ENCODE measurements at places on chromosomes 13 and 19.

- DNase-seq, result peak; percentile 83
Observed at GRCh38 chr19:35549174-35549788, 3.9 kb downstream of the TMEM147 start.

GRCh38 chr19:33422369-33423180 is 49.1 kb downstream of the CEBPG start:
- DNase-seq, result no peak

DNA sequence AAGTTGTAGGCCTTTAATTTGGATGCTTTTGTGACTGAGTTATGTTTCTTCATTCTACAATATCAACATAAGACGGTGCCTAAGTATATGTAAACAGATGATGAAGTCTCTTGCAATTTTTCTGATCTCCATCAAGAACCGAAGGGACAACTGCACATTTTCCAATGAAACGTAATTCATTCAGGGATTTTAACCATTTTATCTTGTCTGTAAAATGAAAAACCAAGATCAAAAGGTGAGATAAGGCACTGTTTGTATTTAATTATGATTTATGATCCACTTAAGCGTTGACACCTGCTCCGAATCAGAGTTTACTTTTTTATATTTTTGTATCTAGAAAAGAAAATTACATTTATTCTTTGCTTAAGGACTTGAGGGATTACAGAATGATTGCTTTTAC is 556.8 kb upstream of the ARGLU1 start:
- DNase-seq, result no peak

DNA sequence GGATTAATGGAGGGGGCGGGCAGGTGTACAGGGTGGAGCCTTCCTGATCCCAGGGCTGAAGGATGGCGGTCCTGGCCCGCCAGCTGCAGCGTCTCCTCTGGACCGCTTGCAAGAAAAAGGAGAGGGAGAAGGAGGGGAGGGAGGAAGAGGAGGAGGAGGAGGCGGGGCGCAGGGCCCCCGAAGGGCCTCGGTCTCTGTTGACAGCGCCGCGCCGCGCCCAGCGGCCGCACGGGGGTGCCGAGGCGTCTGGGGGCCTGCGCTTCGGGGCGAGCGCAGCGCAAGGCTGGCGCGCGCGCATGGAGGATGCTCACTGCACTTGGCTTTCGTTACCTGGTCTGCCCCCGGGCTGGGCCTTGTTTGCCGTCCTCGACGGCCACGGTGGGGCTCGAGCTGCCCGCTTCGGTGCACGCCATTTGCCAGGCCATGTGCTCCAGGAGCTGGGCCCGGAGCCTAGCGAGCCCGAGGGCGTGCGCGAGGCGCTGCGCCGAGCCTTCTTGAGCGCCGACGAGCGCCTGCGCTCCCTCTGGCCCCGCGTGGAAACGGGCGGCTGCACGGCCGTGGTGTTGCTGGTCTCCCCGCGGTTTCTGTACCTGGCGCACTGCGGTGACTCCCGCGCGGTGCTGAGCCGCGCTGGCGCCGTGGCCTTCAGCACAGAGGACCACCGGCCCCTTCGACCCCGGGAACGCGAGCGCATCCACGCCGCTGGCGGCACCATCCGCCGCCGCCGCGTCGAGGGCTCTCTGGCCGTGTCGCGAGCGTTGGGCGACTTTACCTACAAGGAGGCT is at the start of gene PPM1N:
TSS of gene PPM1N (plus strand) at position 33 of the 785 bp plus-strand sequence. CDS start at position 63, 30 bp downstream.
- DNase-seq, result peak; percentile 47

- no peak for DNase-seq
Observed at GRCh38 chr13:94658926-94659597, 53.3 kb downstream of the SOX21 start.

- DNase-seq, result peak; percentile 13
Observed at GRCh38 chr13:47794963-47795362, 206.1 kb downstream of the SUCLA2 start.

DNA sequence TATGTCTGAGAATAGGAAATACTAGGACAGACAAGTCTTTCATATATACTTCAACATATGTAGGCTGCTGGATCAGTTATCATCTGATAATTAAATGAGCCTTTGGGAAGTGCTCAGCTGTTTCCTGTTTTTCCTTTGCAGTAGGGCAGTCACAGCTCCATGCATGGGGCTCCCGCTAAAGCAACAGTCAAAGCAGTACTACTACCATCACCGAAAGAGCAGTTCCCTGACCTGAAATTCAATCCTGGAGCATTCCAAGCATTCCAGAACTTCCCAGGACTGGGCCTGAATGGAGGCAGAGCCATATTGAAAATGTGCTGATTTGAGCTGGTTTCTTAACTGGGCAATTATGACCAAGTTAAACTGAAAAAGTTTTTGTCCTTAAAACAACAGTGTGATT is 20.5 kb downstream of the MICU2 start:
- peak; percentile 28 for DNase-seq

DNA sequence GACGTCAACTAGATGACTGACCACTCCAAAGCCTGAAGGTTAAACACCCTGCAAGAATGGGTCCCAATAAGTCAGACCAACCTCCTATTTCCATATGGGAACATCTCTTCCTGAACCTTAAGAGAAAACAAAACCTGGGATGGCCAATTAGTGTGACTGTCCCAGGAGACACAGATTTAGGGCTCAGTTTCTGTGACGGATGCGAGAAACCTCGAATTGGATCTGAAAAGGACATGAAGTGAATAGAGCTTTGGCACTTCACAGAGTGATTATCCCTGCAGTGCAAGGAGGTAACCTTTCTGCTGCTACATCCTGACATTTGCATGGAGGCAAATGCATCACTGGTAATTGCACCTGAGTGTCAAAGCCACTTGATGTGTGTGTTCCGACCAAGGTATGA is 442.2 kb upstream of the KLF12 start:
- no peak for DNase-seq

- DNase-seq, result no peak
Observed at GRCh38 chr13:113941571-113942191, 32.2 kb downstream of the C13orf46 start.

- DNase-seq, result no peak
Observed at GRCh38 chr13:73521985-73522524, 463.2 kb downstream of the KLF5 start.

DNA sequence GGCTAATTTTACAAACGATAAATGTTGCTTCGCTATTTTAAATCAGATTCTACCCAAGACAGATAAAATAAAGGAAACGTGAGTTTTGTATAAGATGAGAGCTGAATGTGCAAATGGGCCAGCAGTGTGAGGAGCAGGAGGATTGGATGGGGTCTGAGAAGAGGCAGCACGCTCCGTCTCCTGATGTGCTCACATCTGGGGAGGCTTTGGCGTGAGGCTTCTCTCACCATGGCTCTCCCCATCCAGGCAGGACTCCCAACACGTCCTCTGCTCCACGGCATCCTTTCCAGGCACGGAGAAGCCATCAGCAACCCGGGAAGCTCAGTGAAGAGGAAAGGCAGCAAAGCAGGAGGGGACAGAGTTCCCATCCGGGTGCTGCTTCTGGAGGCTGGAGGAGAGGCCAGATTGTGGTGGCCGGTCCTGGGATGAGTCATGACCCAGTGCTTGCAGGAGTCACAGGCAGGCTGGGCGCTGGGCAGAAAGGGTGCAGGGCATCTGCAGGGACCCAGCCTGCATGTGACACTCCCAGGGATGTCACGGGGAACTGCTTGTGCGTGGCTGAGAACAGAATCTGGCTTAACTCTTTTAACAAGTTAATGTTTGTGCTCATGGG is 47.5 kb downstream of the ZNF536 start:
- peak; percentile 83 for DNase-seq

- no peak for DNase-seq
Observed at GRCh38 chr19:55354698-55355212, at the start of gene COX6B2. COX6B2 (minus strand) TSS chr19:55354719; CDS start chr19:55354521, 198 bp downstream.

- no peak for DNase-seq
Observed at GRCh38 chr13:40790154-40790616, 774 bp downstream of the SLC25A15 start.

DNA sequence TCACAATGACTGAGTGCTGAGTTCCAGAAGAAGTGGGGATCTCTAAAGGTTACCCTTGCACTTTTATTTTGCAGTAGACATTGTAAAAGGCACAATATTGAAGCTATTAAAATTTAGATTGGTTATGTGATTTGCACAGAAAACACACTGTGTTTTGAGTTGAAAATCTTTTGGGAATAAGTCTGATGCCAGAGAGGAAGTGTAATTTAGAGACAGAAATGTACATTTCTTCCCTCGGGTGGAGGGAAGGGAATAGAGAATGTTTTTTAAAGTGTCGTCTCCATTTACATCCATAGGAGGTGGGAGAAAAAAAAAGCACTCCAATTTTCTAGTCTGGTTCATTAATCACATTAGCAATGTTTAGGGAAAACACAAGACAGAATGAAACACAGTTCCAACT is 465.8 kb downstream of the OLFM4 start:
- DNase-seq, result no peak

- peak; percentile 67 for DNase-seq
Observed at GRCh38 chr13:43269037-43269481, 245.7 kb downstream of the DNAJC15 start.

DNA sequence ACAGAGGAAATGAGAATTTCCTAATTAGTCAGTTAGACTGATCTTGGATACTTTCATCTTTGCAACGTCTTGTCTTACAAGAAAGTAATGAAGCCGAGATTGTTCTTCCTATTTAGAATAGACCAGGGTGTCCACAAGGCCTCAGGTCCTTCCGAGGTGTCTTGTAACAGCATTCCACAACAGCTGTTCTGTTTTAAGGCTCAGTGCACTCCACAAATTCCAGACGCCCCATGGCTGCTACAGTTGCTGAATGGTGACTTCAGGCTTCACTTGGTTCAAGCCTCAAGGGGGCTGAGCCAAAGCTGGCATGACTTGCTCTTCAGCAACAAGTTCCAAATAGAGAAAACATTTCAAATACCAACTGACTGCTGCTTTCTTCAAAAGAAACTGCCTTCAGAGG is 143.4 kb downstream of the SHISA2 start:
- DNase-seq, result no peak

GRCh38 chr13:110816500-110816899 is 98.4 kb downstream of the ANKRD10 start:
- no peak for DNase-seq

DNA sequence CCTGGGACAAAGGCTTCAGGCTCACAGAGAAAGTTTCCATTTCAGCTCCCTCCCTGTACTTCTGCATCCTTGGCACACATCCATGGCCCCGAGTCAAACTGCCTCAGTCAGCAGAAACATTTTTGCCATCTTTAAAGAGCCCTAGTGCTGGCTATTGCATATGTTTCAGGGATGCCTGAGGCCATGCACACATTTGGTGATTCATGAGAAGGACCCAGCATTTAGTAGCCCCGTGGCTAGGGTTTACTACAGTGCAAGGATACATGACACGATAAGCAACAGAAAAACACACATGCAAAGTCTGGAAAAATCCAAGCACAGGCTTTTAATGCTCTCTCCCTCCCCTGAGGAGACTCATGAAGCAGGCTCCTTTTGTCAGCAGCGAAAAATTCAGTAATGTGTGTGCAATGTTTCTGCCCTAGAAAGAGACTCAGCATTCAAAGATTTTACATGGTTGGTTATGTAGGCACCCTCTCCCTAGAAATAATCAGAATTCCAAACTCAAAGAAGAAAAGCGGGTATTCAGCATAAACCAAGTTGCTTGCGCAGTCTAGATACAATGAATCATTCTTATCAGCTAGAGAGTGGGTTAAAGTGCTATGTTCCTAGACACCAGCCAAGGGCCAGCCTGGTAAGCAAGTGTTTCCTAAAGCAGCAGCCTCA is 17.6 kb downstream of the ACOD1 start:
- peak; percentile 48 for DNase-seq

GRCh38 chr19:16851031-16851712 is 22.0 kb downstream of the SIN3B start:
- DNase-seq, result peak; percentile 70

DNA sequence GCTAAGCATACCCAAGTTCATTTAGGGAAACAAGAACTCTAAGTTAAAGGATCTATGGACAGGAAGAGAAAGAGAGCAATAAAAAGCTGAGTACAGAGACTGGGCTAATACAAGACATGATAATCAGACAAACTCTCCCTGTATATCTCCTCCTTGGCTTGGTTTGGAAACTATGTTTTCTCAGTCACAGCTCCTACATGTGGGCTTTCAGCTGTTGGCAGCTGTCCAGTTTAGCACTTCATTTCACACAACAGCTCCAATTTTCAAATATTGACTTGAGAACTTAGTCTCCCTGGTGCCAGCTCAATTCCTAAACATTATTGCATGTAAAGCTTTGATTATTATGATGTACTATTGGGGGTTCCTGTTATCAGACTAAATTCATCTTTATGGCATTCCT is 222.8 kb upstream of the OBI1 start:
- no peak for DNase-seq

DNA sequence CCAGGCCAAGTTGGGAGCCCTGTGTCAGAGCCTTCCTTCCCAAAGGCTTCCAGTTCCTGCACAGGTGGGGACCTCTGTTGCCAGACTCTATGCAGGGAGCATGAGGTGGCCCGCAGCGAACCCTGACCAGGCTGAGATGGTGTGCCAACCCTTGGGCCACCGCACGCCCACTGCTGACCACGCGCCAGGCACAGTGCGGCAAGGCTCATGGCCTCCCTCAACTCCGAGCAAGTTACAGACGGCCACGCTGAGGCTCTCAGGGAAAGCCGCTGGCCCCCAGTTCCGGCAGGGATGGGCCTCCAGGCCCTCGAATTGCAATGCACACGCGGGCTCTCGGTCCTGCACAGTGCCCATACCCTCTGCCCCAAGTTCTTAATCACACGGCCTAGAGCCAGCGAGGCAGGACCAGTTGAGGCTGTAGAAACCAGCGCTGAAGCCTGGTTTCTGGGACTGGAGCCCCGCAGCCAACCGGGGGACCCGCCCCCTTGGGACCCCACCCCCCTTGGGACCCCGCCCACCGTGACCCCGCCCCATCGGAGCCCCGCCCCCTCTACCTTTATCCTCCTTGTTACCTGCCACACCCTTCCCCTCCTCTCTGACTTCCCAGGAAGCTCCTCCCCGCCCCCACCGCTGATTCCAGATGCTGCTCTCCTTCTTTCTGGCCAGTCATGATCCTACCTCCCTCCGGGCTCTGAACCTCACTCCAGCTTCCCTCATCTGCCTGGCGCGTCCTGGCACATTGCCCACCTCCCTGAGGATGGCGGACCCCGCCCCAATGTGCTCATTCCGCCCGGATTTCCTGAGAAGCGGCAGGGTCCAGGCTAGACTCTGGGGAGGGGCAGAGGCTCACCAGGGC is 6.0 kb downstream of the PEX11G start:
- DNase-seq, result no peak

GRCh38 chr19:39492788-39493187 is 6.0 kb upstream of the DLL3 start:
- DNase-seq, result no peak

DNA sequence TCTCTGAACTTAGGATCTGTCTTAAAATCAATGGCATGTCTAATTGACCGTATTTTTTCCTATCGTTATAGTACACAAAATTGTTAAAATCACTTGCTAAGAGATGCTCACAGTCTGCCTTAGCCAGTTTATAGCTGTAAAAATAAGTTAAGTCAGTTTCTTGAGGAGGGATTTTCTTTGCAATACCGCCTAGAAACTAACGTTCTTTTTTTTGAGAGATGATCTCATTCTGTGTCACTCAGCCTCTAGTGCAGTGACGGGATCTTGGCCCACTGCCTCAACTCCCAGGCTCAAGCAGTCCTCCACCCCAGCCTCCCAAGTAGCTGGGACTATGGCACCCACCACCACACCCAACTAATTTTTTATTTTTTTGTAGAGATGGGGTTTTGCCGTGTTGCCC is 4.4 kb downstream of the CKAP2 start:
- DNase-seq, result peak; percentile 44

Data from AG08396 (cell line).